Activated CD4-positive, CD25-positive, alpha-beta regulatory T cell treated with anti-CD3 and anti-CD28 coated beads, Interleukin-2, amount 50 U/mL, for 24 hours (primary cell): ENCODE measurements at places on chromosomes 12 and 14.

GRCh38 chr12:53974084-53975063 lies at the start of gene HOTAIR:
Gene HOTAIR (minus strand): TSS chr12:53974954.
- peak; percentile 56 for ATAC-seq

- no peak for ATAC-seq
Measured at GRCh38 chr14:104577847-104578301, 1.7 kb upstream of the C14orf180 start.

GRCh38 chr12:43293396-43293795 lies 258.6 kb downstream of the ADAMTS20 start:
- no peak for ATAC-seq

GRCh38 chr14:100780646-100781355 lies 45.1 kb upstream of the MEG3 start:
- no peak for ATAC-seq

DNA sequence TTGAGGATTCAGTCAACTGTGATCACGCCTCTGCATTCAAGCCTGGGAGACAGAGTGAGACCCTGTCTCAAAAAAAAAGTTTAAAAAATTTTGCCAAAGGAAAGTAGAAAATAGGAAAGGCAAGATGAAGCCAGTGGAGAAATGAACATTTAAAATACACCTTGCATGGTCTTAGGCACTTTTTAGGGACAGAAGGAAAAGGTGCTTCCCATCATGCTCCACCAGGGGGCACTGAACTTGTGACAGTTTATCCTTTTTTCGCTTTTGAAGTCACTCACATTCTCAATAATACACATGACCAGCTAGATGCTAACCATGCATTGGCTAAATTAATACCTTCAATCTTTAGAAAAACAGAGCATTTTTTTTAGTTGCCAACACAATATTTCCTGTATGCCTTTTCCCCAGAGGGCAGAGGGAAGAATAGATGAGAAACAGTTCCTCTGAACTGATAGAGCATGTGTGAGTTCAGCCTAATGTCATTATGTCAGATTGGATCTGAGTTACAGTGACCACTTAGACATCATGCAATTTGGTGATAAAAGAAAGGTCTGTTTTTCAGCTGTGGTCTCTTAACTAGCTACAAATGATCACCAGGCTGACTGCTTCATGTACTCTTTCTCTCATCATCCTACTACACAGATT lies 221.8 kb upstream of the SSTR1 start:
- ATAC-seq = no peak

DNA sequence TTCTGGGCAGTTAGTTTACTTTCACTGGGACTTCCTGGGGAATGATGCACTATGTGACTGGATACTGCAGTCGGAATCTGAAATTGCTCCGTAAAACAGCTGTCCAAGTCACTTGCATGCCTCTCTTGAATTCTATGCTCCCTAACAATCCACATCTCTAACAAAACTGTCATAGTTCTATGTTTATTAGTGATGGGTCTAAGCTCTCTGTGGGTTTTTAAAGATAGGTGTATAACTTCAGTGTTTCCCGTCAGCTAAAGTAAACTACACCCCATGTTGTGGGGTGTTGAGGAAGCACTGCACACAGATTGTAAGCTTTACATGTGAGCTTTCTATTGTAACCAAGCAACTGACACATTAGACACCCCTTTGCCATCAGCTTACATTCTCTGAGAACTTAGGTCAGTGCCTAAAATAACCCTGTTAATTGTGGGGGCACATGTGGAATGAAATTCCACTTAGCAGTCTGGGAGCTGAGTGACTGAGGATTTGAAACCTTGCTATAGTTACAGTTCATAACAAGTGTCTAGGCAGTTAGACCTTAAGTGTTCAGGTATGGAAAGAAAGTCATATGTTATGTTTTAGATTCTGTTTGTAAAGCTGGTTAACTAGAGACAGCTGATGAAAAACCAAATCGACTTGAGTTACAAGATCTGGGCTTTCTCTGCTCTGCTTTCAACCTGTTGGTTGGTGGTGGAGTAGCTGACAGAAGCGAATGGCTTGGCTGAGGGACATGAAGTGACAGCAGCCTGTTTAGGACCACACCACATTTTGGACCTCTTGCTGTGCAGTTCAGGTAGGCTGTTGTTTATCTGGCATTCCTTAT lies 165.7 kb downstream of the AKAP6 start:
- no peak for ATAC-seq

GRCh38 chr14:81986005-81986404 lies 452.4 kb upstream of the SEL1L start:
- no peak for ATAC-seq

GRCh38 chr12:13000616-13000924 lies 505 bp upstream of the HEBP1 start:
- ATAC-seq = peak; percentile 17

DNA sequence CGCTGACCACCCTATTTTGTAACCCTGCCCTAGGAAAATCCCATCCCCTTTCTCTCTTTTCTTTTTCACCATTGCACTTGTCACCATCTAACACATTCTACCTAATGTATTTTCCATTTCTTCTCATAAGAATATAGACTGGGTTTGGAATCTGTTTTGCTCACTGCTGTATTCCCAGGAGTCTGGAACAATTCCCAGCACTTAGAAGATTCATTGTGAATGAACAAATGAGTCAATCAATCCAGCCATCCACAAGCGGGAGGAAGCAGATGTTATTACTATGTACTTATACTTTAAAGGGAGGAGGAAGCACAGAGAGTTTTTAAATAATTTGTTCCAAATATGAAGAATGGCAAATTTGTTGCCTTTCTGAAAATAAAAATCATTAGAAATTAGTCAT lies 142.1 kb downstream of the KIF21A start:
- ATAC-seq = no peak

DNA sequence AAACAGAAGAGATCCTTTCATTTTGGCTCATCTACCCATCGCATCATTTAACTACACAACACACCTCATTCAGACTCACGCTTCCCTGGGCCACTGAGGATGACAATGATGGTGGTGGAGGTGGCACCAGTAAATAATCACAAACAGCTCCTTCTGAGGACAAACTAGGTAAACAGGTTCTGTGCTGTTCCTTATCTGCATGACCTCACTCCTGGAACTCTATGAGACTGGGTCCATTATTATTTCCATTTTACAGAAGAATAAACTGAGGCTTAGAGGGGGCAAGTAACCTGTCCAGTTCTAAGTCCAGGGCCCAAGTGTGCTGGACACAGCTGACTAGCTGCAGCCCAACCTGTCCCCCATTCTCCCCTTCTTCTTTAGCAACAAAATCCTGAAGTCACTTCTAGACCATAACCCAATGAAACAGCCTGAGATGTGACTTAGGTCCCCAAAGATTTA lies 50.4 kb downstream of the ITPK1 start:
- peak; percentile 15 for ATAC-seq

- no peak for ATAC-seq
Measured at GRCh38 chr12:1189163-1189562, 198.1 kb downstream of the ERC1 start.

DNA sequence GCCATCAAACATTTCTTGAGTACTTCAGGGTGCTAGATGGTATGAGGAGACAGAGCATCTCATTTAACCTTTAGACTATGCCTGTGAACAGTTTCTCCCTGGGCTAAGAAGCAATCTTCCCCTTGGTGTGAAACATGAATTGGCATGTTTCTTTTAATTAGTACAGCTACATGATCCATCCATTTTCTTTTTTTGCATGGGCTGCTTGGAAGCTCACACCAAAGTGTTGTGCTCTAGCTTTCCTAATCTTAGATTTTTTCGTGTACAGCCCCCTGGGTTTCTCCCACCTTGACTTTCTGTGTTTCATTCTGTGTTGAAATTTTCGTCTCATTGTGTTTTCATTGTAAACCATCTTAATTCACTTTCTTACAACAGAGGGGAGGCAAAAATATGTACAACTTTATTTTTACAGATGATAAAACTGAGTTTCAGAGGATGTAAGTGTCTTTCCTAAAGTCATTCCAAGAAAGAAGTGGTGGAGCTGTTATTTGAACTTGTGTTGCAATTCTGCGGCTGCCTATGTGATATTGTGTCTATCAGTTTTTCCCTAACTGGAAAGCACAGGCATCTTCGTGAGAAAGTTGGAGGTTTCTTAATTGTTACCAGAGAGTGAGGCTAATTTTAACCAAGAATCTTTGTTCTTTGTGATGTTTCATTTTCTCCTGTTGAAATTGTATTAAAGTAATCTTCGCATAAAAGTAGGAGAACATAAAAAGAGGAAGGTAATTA lies 64.5 kb downstream of the DAAM1 start:
- no peak for ATAC-seq

DNA sequence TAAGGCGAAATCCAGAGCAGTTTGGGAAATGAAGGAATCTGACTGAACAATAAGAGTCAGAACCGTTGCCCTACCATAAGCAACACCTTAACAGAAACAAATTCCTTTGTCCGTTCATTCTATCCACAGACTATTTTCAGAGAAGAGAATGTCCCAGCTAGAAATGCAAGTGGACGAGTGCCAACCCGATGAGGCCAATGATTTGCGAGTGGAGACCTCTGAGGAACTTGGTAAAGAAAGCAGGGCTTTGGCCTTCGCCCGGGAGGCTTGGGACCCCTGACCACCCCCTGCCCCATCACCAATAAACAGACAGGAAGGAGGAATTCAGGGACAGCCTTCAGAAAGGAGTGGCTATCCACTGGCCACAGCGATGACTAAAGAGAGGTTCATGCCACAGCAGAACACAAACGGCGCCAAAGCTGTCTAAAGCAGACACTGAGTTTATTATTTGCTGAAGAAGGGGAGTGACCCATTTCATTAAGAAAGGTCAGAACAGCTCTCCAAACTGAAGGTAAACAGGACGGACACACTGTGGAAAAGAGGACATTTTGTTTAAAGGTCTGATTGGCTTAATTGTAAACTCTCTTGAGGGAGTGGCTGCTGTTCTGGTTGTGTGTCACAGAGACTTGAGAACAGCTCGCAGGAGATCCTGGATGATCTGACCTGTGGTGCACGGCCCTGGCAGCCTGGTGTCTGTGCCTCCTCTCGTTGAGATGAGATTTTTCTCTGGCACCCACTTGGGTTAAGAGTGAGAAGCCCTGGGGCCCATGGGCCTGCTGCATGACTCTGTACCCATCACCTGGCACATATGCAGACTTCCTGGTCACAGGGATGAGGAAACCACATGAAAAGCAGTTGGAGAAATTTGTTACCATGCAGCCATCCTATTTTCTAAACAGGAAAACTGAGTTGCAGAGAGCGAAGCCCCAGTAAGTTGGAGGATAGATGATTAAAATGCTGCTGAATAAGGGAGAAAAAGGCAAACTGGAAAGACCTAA lies 142.0 kb upstream of the PZP start:
- ATAC-seq = no peak

DNA sequence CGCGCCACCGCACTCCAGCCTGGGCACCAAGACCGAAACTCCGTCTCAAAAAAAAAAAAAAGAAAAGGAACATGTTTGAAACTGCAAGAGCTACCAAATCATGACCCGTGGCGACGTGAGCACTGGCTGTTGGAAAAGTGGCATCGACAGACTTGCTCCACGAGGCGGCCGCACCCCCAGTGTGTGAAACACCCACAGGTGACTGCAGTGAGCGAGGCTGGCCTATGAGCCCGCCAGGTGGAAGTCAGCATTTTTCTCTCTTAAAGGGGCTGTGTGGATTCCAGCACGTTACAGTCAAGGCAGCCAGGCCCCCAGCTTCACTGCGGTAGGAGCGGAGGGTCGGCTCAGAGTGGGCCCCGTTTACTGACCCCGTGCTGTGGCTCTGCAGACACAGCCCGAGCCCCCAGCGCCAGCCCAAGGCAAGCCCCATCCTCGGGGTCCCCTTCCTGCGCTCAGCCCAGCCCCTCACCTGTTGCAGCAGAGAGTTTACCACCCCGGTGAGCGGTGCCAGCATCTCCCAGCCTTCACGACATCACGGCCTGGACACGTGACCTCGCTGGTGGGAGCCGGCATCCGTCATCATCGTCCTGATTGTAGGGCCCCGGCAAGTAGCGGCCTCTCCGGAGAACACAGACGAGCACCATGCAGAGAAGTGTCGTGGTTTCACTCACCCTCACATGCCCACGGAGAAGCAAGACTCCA lies 54.3 kb upstream of the FBRSL1 start:
- ATAC-seq = no peak

- ATAC-seq = no peak
Measured at GRCh38 chr14:77782202-77782601, 17.7 kb upstream of the ADCK1 start.

- ATAC-seq = no peak
Measured at GRCh38 chr12:60819794-60820193, 1224.0 kb downstream of the SLC16A7 start.

DNA sequence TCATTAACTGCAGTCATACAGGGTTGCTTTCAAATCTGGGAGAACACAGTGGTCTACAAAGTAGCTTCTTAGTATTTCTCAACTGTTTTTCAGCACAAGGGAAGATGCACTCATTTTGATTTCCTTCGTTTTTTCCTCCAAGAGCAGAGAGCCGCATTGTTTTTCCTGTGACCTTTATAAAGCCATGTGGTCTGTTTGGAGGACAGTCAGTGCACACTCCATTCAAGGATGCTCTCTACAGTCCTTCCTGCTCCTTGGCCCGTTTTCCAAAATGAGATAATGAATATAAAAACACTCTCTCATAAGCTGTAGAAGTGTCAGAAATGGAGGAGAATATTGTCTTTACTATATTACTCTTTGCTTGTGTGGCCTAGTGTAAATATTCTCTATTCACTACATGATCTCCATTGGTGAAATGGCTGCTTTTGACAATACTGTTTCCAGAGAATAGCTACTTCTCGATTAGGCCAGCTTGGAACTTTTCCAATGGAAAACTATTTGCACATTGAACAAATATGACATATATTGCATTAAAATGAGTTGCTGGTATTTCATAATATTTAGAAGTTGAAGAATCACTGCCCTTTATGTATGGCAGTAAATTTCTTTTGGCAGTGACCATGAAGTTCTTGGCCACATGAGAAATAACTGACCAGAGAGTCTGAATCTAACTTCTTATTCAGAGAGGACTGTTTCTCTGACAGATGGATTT lies 393.1 kb upstream of the RGS6 start:
- ATAC-seq = no peak

DNA sequence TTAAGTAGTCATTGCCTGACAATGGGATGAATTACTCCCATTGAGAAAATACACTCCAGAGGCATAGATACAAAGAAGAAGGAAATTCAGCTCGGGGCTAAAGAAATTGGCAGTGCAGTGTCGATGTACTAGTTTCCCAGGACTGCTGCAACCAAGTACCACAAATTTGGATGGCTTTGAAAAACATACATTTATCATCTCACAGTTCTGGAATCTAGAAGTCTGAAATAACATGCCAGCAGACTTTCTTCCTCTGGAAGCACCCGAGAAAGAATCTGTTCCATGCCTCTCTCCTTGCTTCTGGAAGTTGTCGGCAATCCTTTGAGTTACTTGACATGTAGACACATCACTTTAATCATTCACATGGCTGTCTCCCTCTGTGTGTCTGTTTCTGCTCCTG lies 101.9 kb downstream of the TMTC3 start:
- no peak for ATAC-seq

GRCh38 chr12:101832030-101832429 lies 1.3 kb upstream of the GNPTAB start:
- ATAC-seq = no peak

GRCh38 chr12:64679487-64680001 lies 69.2 kb downstream of the RASSF3 start:
- ATAC-seq = peak; percentile 47

- ATAC-seq = no peak
Measured at GRCh38 chr12:11669348-11669747, 19.9 kb downstream of the ETV6 start.

- ATAC-seq = no peak
Measured at GRCh38 chr14:20468764-20469241, 403 bp upstream of the PNP start.

GRCh38 chr14:72576258-72576657 lies 317.6 kb downstream of the DPF3 start:
- no peak for ATAC-seq
